Type B pancreatic cell (in vitro differentiated cells): ENCODE measurements at places on chromosomes 3 and 15. TPM values are rescaled to one million over a fixed set of nuclear protein-coding genes. Genes with fewer than 3 reads are reported as not detected.

DNA sequence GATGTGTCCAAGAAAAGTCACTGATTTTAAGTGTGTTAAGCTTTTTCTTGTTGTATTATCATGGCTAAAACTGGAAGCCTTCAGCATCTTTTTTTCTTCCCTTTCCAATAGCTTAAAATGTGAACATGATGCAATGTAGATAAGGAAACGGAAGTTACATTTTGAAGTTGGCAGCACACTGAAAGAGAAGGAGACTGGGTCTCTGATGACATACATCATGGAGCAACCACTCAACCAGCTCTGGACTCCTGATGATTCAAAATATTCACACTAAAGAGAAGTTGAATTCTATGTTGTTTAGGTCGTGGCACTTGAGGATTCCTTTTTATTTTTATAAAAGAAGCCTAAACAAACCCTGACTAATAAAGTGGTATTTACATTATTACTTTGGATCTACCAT, 488.3 kb upstream of the ALCAM start:
- H3K36me3 ChIP-seq: no peaks in the 10 kb centered on the region
- no peaks in the 10 kb centered on the region for H3K4me1 ChIP-seq
- no peak for DNase-seq
- no peak overlapping the region for H3K27ac ChIP-seq
- no peaks in the 10 kb centered on the region for H3K27me3 ChIP-seq

DNA sequence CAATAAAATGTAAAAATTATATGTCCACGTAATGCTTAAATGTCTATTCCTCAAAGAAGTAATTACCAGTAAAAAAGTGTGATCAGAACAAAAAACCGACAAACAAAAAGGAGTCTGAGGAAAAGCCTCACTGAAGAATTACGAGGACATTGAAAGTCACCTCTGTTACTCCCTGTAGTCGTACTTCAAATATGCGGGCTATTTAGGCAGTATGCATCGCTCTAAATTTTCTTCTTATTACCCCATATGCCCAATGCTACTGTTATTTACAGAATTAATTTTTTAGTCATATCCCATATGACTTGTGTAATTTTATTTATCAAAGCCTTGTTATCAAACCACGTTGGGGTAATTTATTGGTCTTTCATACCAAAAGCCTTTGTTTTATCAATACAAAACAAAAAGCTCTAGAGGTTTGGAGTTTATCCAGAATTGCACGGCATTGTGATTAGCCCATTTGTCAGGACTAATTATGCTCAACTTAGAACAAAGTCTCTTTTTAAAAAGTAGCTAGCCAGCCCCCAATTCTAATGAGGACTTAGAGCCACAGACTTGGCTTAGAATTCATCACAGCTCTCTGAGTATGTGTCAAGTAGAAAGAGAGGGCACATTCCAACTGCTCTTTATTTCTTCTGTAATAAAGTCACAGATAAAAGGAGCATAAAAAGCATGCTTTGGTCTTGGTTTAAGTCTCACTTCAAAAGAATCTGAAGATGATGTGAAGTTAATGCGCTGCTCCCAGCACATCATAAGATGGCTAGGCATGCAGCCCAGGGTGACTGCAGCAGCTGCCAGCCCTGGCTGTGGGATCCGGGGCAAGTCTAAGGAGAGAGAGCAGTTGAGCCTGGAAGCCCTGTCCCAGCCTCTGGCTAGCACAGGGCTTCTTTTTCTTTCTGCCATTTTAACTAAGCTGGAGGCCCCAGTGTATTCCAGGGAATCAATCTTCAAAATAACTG, 521.0 kb downstream of the GABRG3 start:
- DNase-seq: no peak
- peaks cover 4% of the 10 kb centered on the region for H3K4me1 ChIP-seq

DNA sequence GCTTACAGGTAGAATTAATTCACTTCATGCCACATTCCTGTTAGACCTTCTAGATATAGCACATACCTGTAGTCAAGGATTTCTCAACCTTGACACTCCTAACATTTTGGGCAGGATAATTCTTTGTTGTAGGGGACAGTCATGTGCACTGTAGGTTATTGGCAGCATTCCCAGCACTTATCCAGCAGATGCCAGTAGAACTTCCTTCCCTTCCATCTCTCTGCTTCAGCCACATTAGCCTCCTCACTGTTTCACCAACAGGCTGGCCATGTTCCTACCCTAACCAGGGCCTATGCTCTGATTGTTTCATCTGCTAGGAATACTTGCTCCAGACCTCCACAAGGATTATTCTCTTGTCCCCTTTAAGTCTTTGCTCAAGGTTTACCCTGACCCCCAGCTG, 68.0 kb upstream of the STAC start:
- H3K4me3 ChIP-seq: no peak overlapping the region
- no peak for DNase-seq
- H3K27ac ChIP-seq: no peak overlapping the region
- no peaks in the 10 kb centered on the region for H3K36me3 ChIP-seq
- H3K27me3 ChIP-seq: no peaks in the 10 kb centered on the region

Gene INTS14
- 43.9 and 49.3 TPM in 2 replicates for total RNA-seq

DNA sequence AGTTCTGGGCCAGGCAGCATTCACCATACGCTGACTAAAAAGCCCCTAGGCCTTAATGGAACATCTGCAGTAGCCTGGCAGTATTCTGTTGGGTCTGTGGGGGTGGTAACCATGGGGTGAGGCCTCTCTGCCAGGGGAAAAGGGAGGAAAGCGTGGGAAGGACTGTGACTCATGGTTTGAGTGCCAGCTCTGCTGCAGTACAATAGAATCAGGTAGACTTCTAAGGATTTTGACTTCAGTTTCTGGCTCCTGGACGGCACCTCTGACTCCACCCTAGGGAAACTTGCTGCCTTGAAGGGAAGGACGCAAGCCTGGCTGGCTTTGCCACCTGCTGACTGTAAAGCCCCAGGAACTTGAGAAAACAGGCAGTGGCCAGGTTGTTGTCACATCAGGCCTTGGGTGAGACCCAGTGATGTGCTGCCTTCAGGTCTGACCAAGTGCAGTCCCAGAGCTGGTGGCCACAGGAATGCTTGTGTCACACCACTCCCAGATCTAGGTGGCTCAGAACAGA, 148.6 kb downstream of the SUCNR1 start:
- no peak overlapping the region for H3K27ac ChIP-seq
- no peaks in the 10 kb centered on the region for H3K27me3 ChIP-seq
- H3K4me1 ChIP-seq: no peaks in the 10 kb centered on the region
- DNase-seq: no peak
- H3K4me3 ChIP-seq: no peak overlapping the region
- no peaks in the 10 kb centered on the region for H3K36me3 ChIP-seq

DNA sequence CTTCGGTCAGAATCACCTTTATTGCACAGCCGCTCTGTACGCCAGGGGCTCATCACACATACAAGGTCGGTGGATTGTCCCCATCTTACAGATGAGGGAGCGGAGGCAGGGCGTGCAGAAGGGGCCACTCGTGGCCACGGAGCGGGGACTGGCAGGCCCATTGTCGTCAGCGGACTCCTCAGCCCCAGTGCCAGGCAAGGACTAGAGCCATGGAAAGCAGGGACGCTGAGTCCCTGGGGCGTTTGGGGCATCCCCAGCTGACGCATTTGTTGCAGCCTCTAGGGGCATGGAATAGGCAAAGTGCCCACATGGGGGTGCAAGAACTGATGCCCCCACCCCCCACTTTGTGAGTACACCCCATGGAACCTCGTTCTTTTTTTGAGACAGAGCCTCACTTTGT, 29.8 kb upstream of the FURIN start:
- no peak for DNase-seq
- H3K4me3 ChIP-seq: no peak overlapping the region

- peak overlapping the region; percentile 96 for H3K27ac ChIP-seq
- peaks cover 20% of the 10 kb centered on the region for H3K36me3 ChIP-seq
- DNase-seq: no peak
- H3K4me3 ChIP-seq: peak overlapping the region; percentile 96
- no peaks in the 10 kb centered on the region for H3K27me3 ChIP-seq
Measured at GRCh38 chr3:134372396-134373270, 1.6 kb downstream of the AMOTL2 start.

Gene CFAP44
- 7.6 and 11.6 TPM in 2 replicates for total RNA-seq

Gene VILL
- 14.2 and 16.9 TPM in 2 replicates for total RNA-seq

- no peaks in the 10 kb centered on the region for H3K27me3 ChIP-seq
- no peaks in the 10 kb centered on the region for H3K4me1 ChIP-seq
- H3K36me3 ChIP-seq: no peaks in the 10 kb centered on the region
- no peak overlapping the region for H3K4me3 ChIP-seq
- no peak overlapping the region for H3K27ac ChIP-seq
Measured at GRCh38 chr3:178802993-178803693, 266.9 kb downstream of the KCNMB2 start.

- no peak overlapping the region for H3K4me3 ChIP-seq
- H3K27ac ChIP-seq: no peak overlapping the region
- no peak for DNase-seq
- H3K36me3 ChIP-seq: no peaks in the 10 kb centered on the region
- peaks cover 8% of the 10 kb centered on the region for H3K4me1 ChIP-seq
Measured at GRCh38 chr3:154969366-154969765, 110.8 kb upstream of the MME start.

- peak within 1 kb of the TSS; percentile 92 for H3K4me3 ChIP-seq
- H3K4me1 ChIP-seq: peaks cover 25% of the 10 kb centered on the region
- peak within 1 kb of the TSS; percentile 93 for H3K27ac ChIP-seq
- peaks cover 3% of the 10 kb centered on the region for H3K36me3 ChIP-seq
Measured at GRCh38 chr3:48446425-48447193, at the start of gene ATRIP. ATRIP (plus strand) TSS chr3:48446737; CDS start chr3:48446846, 109 bp downstream.

DNA sequence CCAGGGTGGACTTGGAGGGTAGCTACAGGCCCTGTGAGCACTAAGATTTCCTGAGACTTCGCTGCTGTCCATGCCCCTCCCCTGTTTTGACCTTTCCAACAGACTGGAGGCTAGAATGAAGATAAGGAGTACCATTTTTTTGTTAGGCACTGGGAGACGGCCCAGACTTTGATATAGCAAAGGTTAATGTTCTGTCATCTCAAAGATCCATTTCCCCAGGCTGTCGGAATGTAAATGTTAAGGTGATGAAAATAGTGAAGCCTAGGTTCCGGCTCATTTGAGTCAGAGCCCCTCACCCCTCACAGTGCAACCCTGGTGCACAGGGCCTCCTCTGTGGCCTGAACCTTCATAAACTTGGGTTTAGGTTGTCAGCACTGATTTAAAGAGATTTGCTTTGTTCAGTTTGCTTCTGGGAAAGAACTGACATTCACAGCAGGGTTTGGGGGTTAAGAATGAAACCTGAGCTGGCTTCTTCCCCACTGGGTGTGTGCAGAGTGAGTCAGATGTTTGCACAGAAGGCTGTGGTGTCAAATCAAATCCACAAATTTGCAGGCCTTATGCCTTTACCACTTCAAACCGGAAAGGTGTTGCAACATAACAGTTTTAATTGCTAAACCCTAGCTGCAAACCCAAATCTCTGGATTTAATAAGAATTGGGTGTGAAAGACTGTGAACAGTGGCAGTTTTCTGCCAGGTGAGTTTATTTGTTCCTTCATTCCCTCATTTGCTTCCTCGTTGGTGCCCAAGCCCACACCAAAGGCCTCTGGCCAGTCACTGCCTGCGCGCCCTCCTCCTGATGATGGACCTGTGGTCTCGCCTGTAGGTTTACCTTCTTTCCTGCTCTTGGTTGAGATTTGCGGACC, 20.6 kb upstream of the KCTD6 start:
- no peak for DNase-seq
- H3K27me3 ChIP-seq: no peaks in the 10 kb centered on the region
- H3K27ac ChIP-seq: peak overlapping the region; percentile 88
- peaks cover 43% of the 10 kb centered on the region for H3K4me1 ChIP-seq

Gene SAMD7
- total RNA-seq: not detected in 2 replicates

GRCh38 chr3:41608347-41608746, 353.6 kb downstream of the ULK4 start:
- H3K4me1 ChIP-seq: peaks cover 6% of the 10 kb centered on the region
- H3K36me3 ChIP-seq: no peaks in the 10 kb centered on the region
- no peak for DNase-seq
- no peaks in the 10 kb centered on the region for H3K27me3 ChIP-seq
- H3K27ac ChIP-seq: no peak overlapping the region

GRCh38 chr3:136378011-136378410, 127.9 kb downstream of the PCCB start:
- peaks cover 32% of the 10 kb centered on the region for H3K36me3 ChIP-seq
- H3K4me1 ChIP-seq: no peaks in the 10 kb centered on the region
- no peak overlapping the region for H3K27ac ChIP-seq
- DNase-seq: no peak

GRCh38 chr15:27958911-27959578, 140.1 kb downstream of the OCA2 start:
- H3K36me3 ChIP-seq: no peaks in the 10 kb centered on the region
- peaks cover 5% of the 10 kb centered on the region for H3K4me1 ChIP-seq
- peaks cover 13% of the 10 kb centered on the region for H3K27me3 ChIP-seq
- H3K4me3 ChIP-seq: no peak overlapping the region

- H3K4me1 ChIP-seq: no peaks in the 10 kb centered on the region
- H3K4me3 ChIP-seq: no peak overlapping the region
- no peak for DNase-seq
- no peaks in the 10 kb centered on the region for H3K36me3 ChIP-seq
Measured at GRCh38 chr3:144148356-144148755, 176.7 kb downstream of the DIPK2A start.

GRCh38 chr15:78840661-78841375, 29.6 kb upstream of the ADAMTS7 start:
- H3K27me3 ChIP-seq: peaks cover 6% of the 10 kb centered on the region
- peaks cover 16% of the 10 kb centered on the region for H3K4me1 ChIP-seq
- no peak overlapping the region for H3K4me3 ChIP-seq
- H3K27ac ChIP-seq: no peak overlapping the region
- no peak for DNase-seq

- no peaks in the 10 kb centered on the region for H3K36me3 ChIP-seq
- no peak overlapping the region for H3K27ac ChIP-seq
- no peaks in the 10 kb centered on the region for H3K27me3 ChIP-seq
- no peak overlapping the region for H3K4me3 ChIP-seq
Measured at GRCh38 chr3:67937498-67938118, 283.2 kb upstream of the SUCLG2 start.

Gene CLDN1
- total RNA-seq: 9.7 and 11.9 TPM in 2 replicates

DNA sequence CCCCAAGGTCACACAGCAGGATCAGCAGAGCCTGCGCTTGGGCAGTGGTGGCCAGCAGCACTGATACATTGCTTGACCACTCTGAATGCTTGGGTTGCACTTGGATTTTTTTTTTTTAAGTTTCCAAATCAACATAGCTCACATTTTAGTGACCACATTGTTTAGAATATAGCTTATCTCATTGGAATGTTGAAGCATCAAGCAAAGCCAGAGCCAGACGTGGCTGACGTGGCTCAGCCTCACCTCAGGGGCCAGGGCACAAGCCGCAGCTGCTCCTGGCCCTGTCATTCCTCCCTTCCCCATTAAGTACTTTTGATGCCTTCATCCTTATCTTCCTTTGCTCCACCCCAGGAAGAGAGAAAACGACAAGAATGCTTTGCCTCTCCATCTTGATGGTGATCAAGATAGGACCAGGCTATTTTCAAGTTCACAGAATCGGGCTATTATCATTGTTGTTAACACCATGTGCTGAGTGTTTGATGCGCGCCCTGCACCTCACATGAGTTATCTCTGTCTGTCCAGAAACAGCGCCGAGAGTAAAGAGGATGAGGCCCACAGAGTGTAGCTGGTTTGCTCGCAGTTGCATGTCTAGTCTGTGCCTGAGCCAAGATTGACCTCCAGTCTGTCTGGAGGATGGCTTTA, 75.8 kb downstream of the AAGAB start:
- H3K4me3 ChIP-seq: peak overlapping the region; percentile 8
- peak overlapping the region; percentile 76 for H3K27ac ChIP-seq
- no peak for DNase-seq
- peaks cover 3% of the 10 kb centered on the region for H3K27me3 ChIP-seq
- peaks cover 34% of the 10 kb centered on the region for H3K36me3 ChIP-seq
